AG04450 (cell line): ENCODE measurements at places on chromosomes 4 and X. TPM values are rescaled to one million over a fixed set of nuclear protein-coding genes. Genes with fewer than 3 reads are reported as not detected.

DNA sequence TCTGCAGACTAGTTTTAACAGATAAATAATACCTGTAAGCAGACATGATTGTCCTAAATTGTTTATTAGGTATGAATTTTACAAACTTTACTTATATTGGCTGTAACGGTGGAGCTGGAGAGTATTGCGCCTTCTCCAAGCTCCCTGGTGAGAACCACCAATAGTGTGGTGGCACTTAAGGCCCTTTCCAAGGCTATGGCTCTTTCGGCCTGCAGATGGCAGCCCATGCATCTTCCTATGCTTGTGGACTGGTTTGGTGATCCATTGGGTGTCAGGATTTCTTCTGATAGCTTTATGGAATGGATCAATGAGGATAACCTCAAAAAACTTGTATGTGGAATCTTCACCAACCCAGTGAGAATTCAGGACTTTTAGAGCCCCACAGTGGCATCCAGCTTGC, 7.8 kb downstream of the LARP1B start:
- no peak for DNase-seq

DNA sequence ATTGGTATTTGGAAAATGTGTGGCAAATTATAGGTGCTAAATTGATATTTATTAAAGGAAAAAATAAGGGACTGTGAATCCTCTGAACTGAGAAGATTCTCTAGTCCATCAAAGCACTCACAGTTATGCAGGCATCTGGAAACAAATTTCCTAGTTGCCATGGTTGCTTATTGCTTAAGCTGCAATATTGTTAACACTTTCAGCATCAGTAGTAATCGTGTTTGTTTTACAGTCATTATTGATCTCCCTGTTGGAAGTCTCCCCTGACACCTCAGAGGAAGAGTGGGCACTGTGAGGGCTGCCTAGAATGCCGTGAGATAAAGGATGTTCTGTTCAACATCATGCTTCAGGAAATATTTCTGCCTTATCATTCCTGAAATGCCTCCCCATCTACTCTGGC, 2004.3 kb upstream of the ADGRL3 start:
- DNase-seq: no peak

DNA sequence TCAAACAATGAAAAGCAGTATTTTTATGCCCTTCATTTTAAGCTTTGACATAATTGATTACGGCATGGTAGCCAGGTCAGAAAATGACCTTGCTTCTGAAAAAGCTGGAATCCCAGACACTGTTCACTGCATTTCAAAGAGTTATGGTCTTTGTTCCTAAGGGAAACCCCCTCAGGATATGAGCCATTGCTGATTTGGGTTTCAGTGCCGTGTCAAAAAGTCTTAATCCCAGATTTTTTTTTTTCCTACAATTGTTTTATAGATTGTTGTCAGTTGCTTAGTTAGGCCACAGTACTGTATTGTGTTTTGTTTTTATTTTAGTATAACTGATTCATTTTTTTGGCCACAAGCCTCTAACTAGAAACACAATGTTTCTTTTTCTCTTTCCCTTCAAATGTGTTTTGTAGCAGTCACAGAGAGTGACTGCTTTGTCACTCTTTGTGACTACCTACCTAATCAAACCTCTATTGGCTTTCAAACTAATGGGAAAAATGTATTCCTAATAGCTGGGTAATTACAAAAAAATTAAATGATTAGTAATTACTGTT, 10.3 kb downstream of the WDR44 start:
- no peak for DNase-seq

DNA sequence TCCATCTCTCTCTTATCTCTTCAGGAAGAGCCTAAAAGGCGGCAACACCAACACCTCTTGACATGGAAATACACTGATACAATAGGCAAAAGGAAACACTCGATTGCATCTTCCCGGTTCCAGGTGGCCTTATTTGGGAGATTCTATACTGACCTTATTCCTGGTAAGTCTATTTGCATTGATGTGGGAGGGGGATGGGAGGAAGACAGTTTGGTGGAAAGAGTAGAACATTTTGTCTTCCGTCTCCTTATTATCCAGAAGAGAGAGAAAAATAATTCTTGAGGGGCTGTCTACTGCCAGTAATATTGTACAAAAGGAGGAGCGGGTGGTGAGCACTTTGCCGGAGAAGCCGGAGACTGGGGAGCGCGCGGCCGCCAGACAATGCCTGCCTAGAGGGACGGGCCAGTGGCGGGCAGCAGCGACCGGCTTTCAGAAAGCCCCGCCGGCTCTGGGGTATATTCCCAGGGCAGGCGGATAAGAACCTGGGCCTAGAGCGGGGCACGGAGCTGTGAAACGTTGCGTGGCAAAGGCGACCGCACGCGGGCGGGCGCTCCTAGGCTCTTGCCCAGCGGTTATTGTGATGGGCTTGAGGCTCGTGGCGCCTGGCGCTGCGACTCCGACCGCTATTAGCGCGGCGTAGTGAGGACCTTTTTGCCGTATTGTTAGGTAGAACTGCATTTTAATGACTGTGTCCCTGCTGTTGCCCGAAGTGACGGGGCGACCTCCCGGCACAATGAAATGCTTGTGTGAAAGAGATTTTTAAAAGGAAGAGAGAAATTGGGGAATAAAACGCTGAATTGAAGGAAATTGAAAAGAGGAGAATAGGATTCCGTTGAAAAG, 518 bp downstream of the PRDM8 start:
- no peak for DNase-seq

GRCh38 chrX:120450163-120450562, 18.9 kb downstream of the LAMP2 start:
- DNase-seq: no peak

- DNase-seq: no peak
Observed at GRCh38 chr4:94251094-94251493, 43.4 kb downstream of the SMARCAD1 start.

DNA sequence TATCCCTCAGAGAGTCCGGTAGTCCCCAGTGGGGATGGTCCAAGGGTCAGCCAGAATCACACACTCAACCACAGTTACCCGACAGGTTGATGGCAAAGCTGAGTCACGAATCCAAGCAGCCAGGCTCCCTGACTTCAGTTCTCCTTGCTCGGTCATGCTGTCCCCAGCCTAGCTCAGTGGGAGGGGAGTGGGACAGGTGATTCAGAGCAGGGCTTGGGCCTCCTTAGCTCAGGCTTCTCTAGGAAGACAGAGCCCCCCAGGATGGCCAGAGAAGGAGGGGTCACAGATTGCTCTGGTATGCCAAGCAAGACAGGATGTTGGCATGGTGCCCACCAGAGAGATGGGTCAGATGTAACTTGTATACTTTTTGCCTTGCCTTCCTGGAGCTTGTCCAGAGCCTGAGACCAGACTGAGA, 66.5 kb downstream of the EFNB1 start:
- peak; percentile 13 for DNase-seq

DNA sequence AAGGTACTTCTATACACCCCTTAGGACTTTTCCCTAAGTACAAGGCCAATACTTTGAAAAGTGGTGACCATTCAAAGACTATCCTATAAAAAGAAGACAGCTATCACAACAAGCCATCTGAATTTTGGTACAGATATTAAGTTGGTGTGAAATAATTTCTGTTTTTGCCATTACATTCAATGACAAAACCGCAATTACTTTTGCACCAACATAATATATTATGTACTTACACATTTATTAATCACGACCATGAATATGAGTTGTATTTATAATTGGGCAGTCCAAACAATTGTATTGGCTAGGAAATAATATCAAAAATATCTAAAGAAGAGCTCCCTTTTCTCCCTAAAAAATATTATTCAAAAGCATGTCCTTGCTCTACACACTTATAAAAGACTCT, 215.7 kb downstream of the TMA16 start:
- DNase-seq: no peak

- DNase-seq: no peak
Observed at GRCh38 chr4:1249731-1250526, 999 bp upstream of the CTBP1 start.

DNA sequence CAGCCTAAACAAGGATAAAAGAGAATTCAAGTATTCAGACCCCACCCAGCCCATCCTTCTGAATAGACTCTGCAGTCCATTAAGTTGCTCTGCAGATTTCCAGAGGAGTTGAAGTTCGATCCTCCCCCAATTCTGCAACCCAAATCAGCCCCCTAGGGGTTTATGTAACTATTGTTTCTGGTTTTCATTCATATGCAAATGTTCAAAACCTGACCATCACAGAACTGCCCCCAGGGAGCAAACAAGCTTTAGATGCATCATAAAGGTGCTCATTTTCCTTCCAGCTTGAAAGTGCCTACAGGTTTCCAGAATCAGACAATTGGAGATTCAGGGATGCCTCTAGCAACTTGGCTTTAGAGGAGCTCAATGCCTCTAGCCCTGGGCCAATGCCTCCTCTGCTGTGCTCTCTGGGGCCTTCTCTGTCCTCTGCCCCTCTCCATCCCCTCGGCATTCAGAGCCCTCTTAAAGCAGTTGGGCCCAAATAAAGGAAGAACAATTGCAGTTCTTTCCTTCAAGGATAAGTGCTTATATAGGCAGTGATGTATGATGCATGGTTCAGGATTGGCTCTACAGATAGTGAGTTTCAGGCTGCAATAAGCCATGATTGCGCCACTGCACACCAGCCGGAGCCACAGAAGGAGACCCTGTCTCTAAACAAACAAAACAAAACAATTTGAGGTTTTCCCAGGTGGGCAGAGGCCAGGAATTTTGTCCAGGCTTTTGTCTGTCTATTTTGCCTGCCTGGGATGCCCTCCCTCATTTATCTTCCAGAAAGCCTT, 23.5 kb upstream of the SPINK2 start:
- no peak for DNase-seq

DNA sequence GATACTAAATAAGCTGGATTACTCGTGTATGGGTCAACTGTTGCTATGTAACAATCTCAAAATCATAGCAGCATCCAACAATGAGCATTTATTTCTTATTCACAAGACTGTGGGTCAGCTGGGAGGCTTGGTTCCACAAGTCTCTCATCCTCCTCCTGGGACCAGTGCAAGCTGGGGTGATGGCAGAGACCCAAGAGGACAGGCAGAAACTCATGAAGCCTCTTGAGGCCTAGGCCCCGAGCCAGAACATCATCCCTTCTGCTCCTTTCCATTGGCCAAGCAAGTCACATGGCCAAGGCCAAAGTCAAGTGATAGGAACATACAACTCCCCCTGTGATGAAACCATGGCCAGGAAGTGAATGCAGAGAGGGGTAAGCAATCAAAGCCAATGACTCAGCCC, 422.1 kb downstream of the BCOR start:
- DNase-seq: no peak

DNA sequence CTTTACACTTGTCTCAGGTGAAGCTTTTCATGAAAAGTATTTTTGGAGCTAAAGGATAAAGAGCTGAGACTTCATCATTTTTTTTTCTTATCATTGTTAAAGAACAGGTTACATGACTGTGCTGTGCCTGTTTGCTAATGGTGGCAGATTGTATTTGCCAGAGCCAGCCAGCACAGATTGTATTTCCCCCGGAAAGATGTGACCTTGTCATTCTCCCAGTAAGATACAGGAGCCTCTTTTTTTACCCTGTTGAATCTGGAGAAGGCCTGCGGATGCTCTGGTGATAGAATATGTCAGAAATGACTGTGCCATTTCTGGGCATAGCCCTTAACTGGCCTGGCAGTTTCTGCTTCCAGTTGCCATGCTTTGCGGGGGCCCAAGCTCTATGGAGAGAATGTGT, 91.9 kb downstream of the GPRIN3 start:
- no peak for DNase-seq

- peak; percentile 76 for DNase-seq
Observed at GRCh38 chr4:82988323-82988832, 22.2 kb downstream of the LIN54 start.

- DNase-seq: no peak
Observed at GRCh38 chr4:120858776-120859175, 63.8 kb downstream of the PRDM5 start.

DNA sequence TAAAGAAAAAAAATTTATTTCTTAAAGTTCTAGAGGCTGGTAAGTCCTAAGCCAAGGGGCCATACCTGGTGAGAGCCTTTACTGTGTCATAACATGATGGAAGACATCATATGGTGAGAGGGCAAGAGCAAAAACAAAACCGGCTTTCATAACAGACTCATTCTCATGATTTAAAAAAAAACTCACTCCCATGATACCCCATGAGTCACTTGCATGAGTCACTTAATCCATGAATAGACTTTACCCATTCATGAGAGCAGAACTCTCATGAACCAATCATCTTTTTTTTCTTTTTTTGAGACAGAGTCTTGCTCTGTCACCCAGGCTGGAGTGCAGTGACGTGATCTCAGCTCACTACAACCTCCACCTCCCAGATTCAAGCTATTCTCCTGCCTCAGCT, 369.7 kb upstream of the DIAPH2 start:
- DNase-seq: no peak

- DNase-seq: no peak
Observed at GRCh38 chr4:189845145-189845846, 95.4 kb upstream of the FRG1 start.

GRCh38 chr4:145566086-145566708, 53.0 kb upstream of the MMAA start:
- DNase-seq: no peak

DNA sequence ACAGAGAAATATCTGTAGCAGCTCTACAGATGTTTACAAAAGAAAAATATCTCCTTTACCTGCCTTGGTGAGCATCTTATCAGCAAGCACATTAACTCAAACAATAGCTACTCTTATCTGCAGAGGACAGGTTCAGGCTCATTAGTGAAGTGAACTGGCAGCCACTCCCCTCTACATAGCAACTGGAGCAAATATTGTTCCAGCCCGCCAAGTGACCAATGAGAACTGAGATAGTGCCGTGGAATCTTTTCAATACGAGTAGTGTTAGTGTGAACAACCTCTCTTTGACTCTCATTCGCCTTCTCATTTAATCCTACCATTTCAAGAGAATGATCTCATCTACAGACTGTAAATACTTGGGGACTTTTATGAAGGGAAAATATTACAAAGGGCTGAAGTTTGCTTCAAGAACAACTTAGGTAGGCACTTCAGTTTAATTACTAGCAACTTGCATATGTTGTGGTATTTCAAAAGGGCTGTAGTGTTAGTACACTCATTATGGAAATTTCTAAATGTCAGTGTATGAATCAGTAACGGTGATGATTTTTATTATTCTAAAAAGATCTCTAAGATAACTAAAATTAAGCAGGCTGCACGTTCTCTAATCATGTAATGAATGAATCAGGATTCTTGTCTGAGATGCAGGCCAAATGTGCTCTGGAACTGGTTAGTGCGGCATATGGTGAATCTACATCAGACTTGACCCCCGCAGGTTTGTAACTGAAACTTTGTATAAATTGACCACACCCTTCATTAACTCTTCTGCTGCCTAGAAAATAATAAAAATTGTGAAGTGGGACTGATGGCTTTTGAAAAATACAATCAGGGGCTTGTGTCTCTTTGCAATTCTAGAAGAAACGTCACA, 72.4 kb downstream of the PALLD start:
- DNase-seq: no peak

The WDR17 gene
- polyA plus RNA-seq: 1.1 and 1.2 TPM in 2 replicates

The RAB40AL gene
- polyA plus RNA-seq: 0.21 and 0.42 TPM in 2 replicates

The GPR78 gene
- polyA plus RNA-seq: 0.07 and 0.14 TPM in 2 replicates

The POU4F2 gene
- polyA plus RNA-seq: not detected in 2 replicates

The VCX gene
- not detected in 2 replicates for polyA plus RNA-seq

The GABRG1 gene
- polyA plus RNA-seq: not detected in 2 replicates

The NUDT11 gene
- polyA plus RNA-seq: 17.4 and 20.2 TPM in 2 replicates

The KLHL4 gene
- 0.17 and 0.33 TPM in 2 replicates for polyA plus RNA-seq

The XAGE1A gene
- polyA plus RNA-seq: not detected in 2 replicates

The CCKAR gene
- 0.10 and 0.27 TPM in 2 replicates for polyA plus RNA-seq
